ENCODE measurements at places on chromosomes 7 and 10.

DNA sequence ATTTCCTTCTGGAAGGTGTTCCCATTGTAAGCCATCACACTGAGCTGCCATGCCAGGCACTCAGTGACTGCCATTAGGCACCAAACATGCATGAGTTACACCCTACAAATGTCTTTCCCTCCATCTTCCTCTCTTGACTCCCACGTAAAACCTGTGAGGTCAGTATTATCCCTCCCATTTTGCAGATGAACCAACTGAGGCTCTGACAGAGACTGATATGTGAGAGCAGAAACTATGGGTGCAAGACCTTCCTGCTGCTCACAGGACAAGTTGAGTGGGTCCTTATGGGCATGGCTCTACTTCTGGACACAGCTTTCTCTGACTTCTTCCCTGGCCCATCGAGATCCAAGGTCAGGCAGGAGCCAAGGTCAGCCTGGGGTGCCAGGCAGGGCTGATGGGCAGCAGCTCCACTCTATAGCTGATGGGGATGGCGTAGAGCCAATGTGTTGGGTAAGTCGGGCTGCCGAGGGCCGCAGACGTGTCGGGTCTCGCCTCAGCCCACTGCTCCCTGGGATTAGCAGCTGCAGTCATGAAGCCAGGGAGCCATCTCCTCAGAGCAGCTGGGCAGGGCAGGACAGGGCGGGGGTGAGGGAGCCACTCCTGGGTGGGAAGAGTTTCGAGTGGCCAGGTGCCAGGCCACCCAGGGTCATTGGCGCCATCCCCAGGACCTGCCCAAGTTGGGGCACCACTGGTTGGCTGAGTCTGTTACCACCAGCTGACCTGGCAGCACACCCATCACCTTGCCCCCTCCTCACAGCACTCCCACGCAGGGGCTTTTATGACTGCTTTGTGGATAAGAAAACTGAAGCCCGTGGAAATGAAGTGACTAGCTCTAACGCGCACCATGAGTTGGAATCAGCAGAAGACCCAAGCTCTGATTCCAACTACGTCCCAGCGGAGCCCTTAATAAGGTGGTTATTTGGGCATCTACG, 117.8 kb upstream of the ZMIZ1 start:
- DNase-seq = no peak

GRCh38 chr10:69567920-69568319, 5.3 kb downstream of the NEUROG3 start:
- no peak for DNase-seq

GRCh38 chr10:90378524-90379076, 479.2 kb downstream of the HTR7 start:
- no peak for DNase-seq

DNA sequence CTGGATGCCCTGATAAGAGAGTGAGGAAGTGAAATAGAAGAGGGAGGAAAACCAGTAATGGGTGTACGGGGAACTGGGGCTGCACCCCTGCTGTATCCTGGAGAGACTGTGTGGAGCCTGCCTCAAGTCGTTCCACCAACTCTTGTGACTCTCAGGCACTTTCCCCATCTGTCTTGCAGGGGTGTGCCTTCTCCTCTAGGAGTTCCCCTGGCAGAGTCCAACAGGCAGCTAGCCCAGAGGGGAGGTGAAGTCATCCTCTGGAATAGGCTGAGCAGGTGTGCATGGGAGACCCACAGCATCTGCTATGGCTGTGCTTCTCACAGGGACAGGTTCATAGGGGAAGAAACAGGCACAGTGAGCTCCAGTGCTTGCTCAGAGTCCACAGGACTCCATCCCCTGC, 46.8 kb downstream of the WIPF3 start:
- no peak for DNase-seq

DNA sequence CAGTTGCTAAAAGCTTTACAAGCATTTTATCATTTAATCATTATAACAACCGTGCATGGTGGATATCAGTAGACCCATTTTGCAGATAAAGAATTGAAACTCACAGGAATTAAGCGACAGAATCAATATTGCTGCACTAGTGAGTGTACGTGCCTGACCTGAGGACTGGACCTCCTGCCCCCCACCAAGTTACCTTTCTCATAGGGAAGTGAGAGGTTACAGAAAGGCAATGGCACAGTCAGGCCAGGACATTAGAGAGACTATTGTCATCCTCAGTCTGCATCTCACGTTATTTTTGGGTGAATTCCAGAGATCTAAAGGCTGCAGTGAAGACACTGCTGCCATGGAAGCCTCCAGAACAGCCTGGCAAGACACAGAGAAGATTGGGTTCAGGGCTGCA, 80.9 kb downstream of the WDFY4 start:
- DNase-seq = no peak

GRCh38 chr10:4943821-4944220, 19.4 kb upstream of the AKR1C1 start:
- DNase-seq = no peak

DNA sequence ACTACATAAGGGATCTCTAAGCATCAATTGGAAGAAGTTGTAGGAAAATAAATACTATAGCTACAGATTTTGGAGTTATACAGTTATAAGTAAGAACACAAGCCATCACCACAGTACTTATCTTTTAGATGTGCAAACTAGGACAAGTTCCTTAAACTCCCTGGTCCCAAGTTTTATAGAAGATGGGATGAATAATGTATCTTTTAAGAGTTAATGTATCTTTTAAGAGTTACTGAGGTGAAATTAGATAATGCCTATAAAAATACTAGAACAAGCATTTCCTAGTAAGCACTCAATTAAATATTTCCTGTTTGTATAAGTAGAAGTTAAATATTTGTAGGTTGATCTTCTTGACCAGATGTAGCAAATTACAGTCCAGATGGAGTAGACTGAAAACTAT, 56.8 kb downstream of the SEMA3A start:
- DNase-seq = no peak

DNA sequence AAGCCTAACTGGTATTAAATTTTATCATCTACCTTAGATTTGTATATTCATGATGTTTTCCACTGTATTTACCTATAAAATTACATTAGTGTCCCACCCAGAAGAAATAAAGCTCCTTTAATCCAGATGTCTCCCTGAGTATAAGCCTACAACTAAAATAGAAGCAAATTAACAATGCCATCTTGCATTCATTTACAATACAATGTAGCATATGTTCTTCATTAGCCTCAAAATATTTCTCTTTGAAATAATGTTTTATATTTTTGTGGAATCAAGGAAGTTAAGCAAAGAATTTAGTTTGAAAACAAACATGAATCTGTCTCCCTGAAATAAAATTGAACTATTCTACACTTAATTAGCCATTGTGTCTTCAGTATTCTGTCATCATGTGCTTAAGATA, 112.3 kb downstream of the CACNA2D1 start:
- DNase-seq = no peak

DNA sequence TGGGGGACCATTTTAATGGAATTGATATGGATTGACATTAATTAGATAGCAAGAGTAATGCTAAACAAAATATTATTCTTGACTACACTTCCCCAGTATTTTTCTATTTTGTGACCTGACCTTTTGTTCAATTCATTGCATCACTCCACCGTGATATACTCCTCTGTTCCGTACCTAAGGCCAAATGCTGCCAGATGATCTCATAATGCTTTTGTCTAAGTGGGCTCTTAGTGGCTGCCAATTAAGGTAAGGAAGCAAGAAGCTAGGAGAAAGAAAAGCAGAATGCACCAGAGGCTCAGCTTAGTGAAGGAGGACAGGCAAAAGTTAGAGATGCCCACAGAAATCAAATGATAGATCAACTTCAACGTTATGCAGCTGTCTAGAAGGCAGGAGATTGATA, 36.4 kb downstream of the FEZF1 start:
- DNase-seq = no peak

DNA sequence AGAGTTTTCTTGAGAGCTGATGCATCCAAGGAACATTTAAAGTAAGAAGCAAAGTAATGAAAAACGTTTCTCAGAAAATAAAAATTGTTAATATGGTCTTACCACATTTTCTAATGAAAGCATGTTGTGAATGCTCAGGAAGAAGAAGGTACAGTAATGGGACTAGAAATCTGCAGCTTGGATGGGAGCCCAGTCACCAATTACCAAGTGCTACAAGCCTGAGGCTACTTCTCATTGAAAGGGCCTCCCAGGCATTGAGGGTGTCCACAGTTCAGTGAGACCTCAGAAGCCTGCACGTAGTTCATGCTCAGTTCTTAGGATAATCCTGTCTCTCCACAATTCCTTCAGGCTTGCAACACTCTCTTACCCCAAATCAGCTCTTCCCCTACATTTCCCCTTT, 17.6 kb downstream of the PTN start:
- no peak for DNase-seq

DNA sequence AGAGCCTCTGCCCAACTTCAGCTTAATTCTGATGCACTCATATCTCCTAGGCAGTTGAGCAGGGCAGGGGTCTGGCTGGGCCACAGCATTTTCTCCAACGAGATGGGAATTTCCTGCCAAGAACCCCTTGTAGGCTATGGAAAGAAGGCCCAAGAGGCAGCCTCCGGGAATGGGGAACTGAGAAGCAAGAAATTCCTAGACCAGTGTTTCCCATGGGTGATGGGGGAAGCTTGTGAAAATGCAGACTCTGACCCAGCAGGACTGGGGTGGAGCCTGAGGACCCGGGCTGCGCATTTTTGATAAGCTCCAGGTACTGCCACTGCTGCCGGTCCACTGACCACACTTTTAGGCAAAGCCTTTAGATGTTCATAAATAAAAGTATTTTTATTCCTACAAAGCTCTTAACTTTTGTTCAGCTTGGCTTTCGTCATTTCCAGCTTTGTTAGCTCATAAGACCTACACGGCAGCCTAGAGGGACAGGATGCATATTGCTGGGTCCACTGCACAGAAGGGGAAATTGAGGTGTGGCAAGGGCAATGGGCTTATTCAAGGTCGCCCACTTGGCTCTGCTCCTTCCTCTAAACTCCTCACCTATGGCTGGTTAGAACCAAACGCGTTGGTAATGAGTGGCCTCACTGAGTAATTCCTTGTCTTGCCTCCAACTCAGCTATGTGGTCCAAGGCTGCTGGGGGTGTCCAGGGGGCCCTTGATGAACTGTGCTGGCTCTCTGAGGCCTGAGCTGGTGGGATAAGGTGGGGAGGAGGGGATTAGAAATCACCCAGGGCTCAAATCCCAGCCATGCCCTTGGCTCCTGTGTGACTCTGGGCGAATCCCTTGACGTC, 29.5 kb downstream of the ZCCHC24 start:
- DNase-seq = no peak

GRCh38 chr10:31704195-31704594, 224.4 kb downstream of the ARHGAP12 start:
- no peak for DNase-seq

GRCh38 chr7:103432712-103433111, 13.3 kb downstream of the SLC26A5 start:
- no peak for DNase-seq

DNA sequence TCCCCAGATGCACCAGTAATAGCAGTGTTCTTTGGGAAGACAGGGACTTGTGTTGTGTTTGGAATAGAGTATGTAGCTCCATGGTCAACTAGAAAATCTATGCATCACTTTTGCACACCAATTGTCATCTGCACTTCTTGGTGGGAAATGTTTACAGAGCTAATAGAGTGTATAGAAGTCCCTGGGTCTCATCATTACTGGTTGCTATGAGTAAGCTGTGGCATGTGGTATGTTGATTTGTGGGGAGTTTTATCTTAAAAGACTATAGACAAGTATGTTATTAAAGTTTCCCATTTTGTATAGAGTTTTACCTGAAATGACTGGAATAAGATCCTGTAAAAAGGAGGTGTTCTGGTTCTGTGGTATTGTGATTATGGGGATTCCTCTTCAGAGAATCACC, 55.4 kb upstream of the PRSS1 start:
- DNase-seq = no peak

DNA sequence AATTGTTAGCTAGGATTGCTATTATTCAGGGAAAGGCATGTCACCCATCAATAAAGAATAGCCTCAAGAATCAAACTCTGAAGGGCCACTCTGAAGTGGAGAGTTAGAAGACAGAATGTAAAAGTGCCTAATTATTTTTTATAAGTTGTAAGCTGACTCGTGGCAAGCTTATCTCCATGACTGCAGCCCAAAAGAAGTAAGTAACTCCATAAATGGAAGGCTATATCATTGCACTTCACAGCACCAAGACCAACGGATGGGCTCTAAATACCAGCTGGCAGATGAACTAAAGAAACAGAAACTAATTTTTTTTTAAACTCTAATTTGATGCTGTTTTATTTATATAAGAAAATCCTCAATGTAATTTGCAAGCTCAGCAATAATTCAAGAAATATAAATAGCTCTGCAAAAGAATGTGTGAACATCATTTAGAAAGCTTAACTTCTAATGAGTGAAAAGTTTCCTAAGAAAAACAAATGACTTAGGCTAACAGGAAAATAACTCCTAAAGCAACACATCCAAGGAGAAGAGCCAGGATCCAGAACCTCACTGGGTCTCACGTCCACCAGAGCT, 165.5 kb downstream of the SNX13 start:
- DNase-seq = no peak

DNA sequence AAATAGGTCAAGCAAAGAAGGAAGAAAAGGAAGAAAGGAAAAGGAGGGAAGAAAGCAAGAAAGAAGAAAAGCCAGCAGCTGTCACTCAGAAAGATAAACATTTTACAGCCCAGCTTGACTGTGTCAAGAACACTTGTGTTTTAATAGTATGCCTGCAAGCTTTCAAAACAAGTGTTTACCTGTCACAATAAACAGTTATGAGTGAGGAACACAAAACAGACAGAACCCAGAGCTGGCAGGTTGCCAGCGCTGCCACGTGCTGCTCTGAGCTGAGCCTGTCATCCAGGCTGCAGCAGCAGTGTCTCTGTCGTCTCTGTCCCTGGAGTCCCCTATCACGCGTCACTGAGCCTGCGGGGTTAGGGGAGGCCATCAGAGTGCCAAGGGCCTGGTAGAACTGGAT, 827.6 kb upstream of the AUTS2 start:
- DNase-seq = no peak
